ENCODE measurements at places on chromosomes 2 and 18. TPM values are rescaled to one million over a fixed set of nuclear protein-coding genes. Genes with fewer than 3 reads are reported as not detected.

The RAD51AP2 gene
- 0.23 TPM for polyA plus RNA-seq

The CD8B2 gene
- 0.07 TPM for polyA plus RNA-seq

The TCF4 gene
- polyA plus RNA-seq, result 4.4 TPM

The SH3RF3 gene
- polyA plus RNA-seq, result 3.5 TPM

The LONRF2 gene
- polyA plus RNA-seq, result 2.0 TPM

The ITGB6 gene
- polyA plus RNA-seq, result 3.2 TPM

The THSD7B gene
- polyA plus RNA-seq, result 0.02 TPM

The STAM2 gene
- polyA plus RNA-seq, result 5.9 TPM

The TFCP2L1 gene
- polyA plus RNA-seq, result 2.0 TPM

The LPIN1 gene
- polyA plus RNA-seq, result 10.0 TPM

The TGFA gene
- 3.8 TPM for polyA plus RNA-seq

The NCOA1 gene
- 10.9 TPM for polyA plus RNA-seq

The FHL2 gene
- 5.0 TPM for polyA plus RNA-seq
